ENCODE measurements at places on chromosomes 7 and 10. TPM values are rescaled to one million over a fixed set of nuclear protein-coding genes. Genes with fewer than 3 reads are reported as not detected.

GRCh38 chr10:119520283-119520682, 22.2 kb downstream of the RGS10 start:
- no peak for DNase-seq

- no peak for DNase-seq
Measured at GRCh38 chr10:68269562-68270290, 37.8 kb upstream of the ATOH7 start.

GRCh38 chr10:16491933-16492332, 29.7 kb downstream of the C1QL3 start:
- no peak for DNase-seq

DNA sequence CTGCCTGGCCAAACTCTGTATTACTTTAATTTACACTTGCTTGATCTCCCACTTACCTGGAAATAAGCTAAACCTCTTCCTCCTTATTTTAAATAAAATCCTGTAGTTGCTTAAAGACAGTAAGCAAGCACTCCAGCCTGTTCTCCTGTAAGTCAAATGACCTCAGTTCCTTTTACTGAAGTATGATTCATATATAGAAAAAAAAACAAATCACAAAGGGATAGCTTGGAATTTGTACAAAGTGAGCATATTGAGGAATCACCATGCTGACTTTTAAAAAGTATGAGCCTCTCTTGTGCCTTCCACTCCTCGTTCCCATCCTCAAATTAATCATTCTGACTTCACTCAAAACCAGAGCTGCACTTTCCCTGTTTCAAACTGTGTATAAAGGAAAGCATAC, 52.0 kb downstream of the C10orf90 start:
- no peak for DNase-seq

DNA sequence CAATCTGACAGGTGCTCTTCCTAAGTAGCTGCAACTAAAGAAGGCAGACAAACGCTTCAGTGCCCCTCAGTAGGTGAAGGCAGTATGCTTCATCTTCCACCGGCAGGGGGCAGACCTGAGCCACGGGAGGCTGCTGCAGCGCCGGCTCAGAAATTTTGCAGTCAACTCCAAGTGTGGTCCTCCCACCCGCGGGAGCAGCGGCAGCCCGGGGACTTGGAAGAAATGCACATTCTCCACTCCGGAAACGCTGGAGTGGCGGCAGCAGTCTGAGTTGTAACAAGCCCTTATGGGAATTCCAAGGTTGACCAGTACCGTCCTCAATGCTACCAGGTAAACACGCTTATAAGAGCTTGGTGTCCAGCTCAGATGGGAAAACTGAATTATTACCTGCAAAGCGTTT, 3.4 kb downstream of the IGFBP3 start:
- peak; percentile 87 for DNase-seq

DNA sequence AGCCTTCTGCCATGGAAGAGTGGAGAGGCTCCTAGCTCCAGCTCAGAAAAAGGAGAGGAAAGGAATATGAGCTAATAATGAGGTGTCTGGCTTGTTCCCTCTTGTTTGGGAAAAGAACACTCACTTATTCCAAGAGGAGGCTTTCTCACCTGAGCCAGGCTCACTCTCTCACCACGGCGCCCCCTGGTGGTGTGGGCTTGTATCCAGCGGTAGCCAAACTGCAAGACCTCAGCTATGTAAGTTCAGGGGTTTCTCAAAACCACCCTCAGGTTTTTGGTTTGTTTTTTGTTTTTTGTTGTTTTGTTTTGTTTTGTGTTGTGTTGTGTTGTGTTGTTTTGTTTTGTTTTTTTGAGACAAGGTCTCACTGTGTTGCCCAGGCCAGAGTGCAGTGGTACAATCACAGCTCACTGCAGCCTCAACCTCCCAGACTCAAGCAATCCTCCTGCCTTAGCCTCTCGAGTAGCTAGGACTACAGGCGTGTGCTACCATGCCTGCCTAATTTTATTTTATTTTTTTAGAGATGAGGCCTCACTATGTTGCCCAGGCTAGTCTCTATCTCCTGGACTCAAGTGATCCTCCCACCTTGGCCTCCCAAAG, 124.0 kb downstream of the TMEM130 start:
- DNase-seq = peak; percentile 91

DNA sequence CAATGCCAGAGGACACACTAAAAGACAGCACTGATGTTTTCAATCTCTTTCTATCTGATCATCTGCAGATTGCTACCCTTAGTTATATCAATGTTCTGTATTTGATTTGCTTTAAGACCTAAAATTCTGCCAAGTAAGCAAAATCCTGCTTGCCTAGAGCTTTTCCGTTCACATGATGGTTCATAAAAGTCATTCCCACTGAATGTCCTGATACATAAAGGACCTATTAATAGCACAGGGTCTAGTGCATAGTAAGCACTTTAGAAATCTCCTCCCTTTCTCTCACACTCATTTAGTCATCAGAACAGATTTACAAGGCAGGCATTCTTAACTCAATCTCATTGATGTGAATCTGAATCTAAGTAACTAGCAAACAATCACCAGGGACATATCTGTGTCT, 68.8 kb downstream of the PCGF5 start:
- no peak for DNase-seq

GRCh38 chr10:24415455-24416125, 206.7 kb downstream of the KIAA1217 start:
- DNase-seq = peak; percentile 97

DNA sequence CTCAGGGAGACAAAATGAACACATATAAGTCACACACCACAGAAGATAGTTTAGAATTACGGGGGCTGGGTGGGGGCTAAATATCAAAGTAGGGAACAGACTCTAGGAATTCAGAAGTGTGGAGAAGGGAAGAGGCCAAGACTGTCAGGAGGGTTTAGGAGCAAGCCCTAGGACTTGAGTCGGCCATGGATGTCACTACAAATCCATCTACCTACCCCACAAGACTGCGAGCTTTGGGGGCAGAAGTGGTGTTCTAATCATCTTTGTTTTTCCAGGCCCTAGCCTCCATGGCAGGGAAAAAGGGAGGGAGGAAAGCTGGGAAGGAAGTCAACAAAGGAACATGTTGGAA, 5.8 kb upstream of the ARHGAP19 start:
- DNase-seq = no peak

DNA sequence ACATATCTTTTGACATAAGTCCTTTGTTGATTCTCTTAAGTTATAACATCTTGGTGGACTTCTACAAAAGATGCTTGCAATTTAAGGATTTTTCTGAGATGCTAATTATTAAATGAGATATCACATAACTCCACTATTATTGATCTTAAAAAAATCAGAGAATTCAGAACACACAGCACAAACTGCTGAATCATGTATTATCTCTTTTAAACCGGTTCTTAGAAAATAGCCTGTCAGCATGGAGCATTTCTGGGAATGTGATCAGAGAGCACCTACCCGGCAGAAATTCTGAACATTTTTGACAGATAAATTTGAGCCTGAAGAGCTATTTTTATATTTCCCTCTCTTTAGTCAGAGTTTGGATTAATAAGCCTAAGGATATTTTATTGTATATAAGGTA, 50.2 kb upstream of the PCLO start:
- no peak for DNase-seq

DNA sequence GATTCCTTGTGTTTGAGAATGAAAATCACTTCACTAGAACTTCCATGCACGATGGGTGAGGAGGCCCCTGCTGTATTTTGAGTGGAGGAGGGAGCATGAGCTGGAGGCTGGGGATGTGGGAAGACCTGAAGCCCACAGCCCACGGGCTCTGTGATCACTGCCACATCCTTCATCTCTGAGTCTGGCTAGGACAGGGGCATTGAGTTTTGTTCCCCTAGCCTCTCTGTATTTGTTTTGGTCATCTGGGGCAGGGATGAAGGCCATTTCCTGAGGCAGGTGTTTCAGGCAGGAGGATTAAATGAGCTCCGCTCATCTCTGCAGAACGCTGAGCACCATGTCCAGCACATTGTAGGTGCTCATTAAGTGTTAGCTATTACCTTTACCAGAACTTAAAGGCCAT, 293.6 kb downstream of the GLRX3 start:
- no peak for DNase-seq

GRCh38 chr10:75229971-75230370, 5.8 kb downstream of the COMTD1 start:
- DNase-seq = no peak

The SYT15 gene
- 3.6 TPM for total RNA-seq

The CYP2C8 gene
- 2.8 TPM for total RNA-seq

The CLIP2 gene
- total RNA-seq = 16.5 TPM

The CHCHD1 gene
- total RNA-seq = 31.3 TPM

The OPN4 gene
- not detected for total RNA-seq

The NUDT13 gene
- total RNA-seq = 5.6 TPM
